Airway epithelial cell (primary cell): ENCODE measurements at places on chromosomes 13 and 19. TPM values are rescaled to one million over a fixed set of nuclear protein-coding genes. Genes with fewer than 3 reads are reported as not detected.

CCDC70 gene
- total RNA-seq: not detected in 2 replicates

CTU1 gene
- 14.5 and 18.1 TPM in 2 replicates for total RNA-seq

SERPINE3 gene
- not detected in 2 replicates for total RNA-seq

GALP gene
- not detected in 2 replicates for total RNA-seq

NFIX gene
- total RNA-seq: 13.4 and 19.7 TPM in 2 replicates

PSG7 gene
- not detected in 2 replicates for total RNA-seq

KLK3 gene
- total RNA-seq: not detected in 2 replicates

ZGLP1 gene
- total RNA-seq: 0.28 and 0.85 TPM in 2 replicates

ZSCAN5B gene
- not detected in 2 replicates for total RNA-seq

CEACAM16 gene
- total RNA-seq: not detected in 2 replicates

CEBPA gene
- 23.4 and 27.0 TPM in 2 replicates for total RNA-seq

LYPD5 gene
- 3.1 and 6.5 TPM in 2 replicates for total RNA-seq

URAD gene
- not detected in 2 replicates for total RNA-seq

ECSIT gene
- 41.3 and 44.0 TPM in 2 replicates for total RNA-seq
